CD4-positive, alpha-beta memory T cell (primary cell): ENCODE measurements at places on chromosomes 7 and 10. TPM values are rescaled to one million over a fixed set of nuclear protein-coding genes. Genes with fewer than 3 reads are reported as not detected.

GRCh38 chr7:87312215-87312865 is 33.1 kb upstream of the CROT start:
- H3K36me3 ChIP-seq, result no peaks in the 10 kb centered on the region
- H3K4me3 ChIP-seq, result no peak overlapping the region
- H3K27me3 ChIP-seq, result no peaks in the 10 kb centered on the region
- peaks cover 6% of the 10 kb centered on the region for H3K4me1 ChIP-seq

DNA sequence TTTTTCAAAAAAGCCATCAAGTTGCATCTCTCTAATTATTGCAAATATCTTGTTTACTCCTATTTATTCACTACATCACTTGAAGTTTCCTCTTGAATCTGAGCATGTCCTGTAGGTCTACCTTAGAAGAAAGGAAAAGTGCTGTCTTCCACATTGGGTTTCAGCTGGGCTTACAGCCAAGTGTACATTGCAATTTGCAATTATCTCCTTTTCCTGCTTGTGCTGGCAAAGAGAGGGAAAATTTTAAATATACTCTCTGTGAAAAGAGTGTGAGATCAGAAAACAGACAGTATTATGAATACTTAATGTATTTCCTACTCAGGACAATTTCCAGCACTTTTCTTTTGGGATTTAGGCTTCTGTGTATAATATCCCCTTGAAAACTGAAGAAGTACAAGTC is 839.7 kb downstream of the CNTNAP2 start:
- H3K4me3 ChIP-seq, result no peak overlapping the region
- no peaks in the 10 kb centered on the region for H3K36me3 ChIP-seq
- H3K4me1 ChIP-seq, result no peaks in the 10 kb centered on the region
- no peaks in the 10 kb centered on the region for H3K27me3 ChIP-seq

The GARS1 gene
- 101 TPM for total RNA-seq

DNA sequence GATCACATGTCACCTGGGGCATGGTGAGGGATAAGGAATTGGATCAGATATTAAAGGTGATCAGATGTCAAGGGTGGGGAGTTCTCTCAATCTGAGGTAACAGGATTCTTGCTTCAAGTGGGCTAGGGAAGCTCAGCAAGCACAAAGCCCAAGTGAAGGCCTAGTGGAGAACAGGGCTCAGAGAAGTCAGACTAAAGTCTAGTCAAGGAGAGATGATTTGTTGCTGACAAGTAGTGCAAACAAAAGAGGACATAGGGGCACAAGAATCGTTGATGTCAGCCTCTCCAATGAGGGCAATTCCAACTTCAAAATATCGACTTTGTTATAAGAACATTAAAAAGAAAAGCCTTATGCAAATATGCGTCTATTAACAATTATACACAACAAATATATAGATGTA is 852.8 kb upstream of the CELF2 start:
- no peaks in the 10 kb centered on the region for H3K36me3 ChIP-seq
- H3K4me1 ChIP-seq, result no peaks in the 10 kb centered on the region
- DNase-seq, result no peak
- no peaks in the 10 kb centered on the region for H3K27me3 ChIP-seq
- no peak overlapping the region for H3K27ac ChIP-seq

DNA sequence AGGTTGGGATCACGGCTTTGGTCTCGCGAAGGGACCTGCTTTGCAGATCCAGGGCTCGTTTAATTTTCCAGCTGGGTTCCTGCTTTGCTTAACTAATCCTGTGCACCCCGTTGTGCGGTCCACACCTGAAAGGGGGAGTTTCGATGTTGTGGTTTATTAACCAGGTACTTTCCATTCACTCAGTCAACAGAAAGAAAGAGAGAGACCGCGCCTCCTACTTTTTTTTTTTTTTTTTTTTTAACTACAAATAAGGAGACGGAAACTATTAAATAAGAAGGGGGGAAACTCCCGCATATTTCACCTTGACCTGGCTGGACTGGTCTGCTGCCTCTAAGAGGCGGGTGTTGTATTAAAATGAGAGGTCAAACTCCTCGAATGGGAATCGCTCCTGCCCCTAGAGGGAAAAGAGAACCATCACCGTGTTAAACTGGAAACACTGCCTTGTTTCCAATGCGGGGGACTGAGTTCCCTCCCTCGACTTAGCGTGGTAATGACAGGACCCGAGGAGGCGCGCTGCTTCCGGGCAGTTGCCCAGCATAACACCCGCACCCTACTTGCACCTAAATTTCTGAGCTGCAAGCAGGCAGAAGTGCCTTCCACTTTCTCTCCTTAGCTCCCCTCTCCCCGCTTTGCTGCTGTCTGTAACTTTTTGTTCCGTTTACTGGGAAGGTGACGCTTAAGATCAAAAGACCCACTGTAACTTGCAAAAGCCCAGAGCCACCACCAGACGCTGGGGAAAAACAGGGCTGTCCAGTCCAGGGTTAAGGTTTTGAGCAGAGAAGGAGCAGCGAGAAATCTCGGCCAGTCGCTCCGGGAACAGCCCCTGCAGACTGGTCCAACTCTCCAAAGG is 1.1 kb upstream of the ITGB8 start:
- no peak overlapping the region for H3K27ac ChIP-seq
- DNase-seq, result no peak
- H3K4me1 ChIP-seq, result peaks cover 21% of the 10 kb centered on the region
- H3K4me3 ChIP-seq, result no peak overlapping the region

The AZGP1 gene
- not detected for total RNA-seq

The AKR1C4 gene
- not detected for total RNA-seq

GRCh38 chr10:86836044-86836443 is 79.6 kb downstream of the BMPR1A start:
- H3K27ac ChIP-seq, result no peak overlapping the region
- H3K36me3 ChIP-seq, result no peaks in the 10 kb centered on the region
- no peak for DNase-seq
- no peak overlapping the region for H3K4me3 ChIP-seq
- no peaks in the 10 kb centered on the region for H3K27me3 ChIP-seq

- H3K36me3 ChIP-seq, result no peaks in the 10 kb centered on the region
- no peak for DNase-seq
- H3K27ac ChIP-seq, result no peak overlapping the region
- H3K4me3 ChIP-seq, result no peak overlapping the region
These were observed 880.2 kb upstream of the AUTS2 start for GRCh38 chr7:68718097-68718551.

DNA sequence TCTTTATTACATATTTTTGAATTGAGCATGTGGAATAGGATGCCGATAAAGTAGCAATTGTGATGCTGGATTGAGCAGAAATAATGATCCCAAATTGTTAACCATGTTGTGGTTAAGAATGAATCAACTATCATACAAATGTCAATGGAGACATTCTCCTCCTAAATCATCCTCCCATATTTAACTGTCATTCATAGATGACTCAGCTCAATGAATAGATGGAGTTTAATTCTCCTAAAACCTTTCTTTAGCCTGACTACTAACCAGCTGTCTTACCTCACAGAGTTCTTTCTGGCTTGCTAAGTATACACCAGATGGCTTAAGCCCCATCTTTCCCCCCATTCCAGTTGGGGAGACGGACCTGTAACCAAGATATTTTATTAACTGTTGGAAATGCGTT is 23.4 kb upstream of the NPS start:
- H3K27me3 ChIP-seq, result no peaks in the 10 kb centered on the region
- DNase-seq, result no peak
- H3K4me3 ChIP-seq, result no peak overlapping the region
- H3K36me3 ChIP-seq, result no peaks in the 10 kb centered on the region
- H3K27ac ChIP-seq, result no peak overlapping the region

The LSM8 gene
- total RNA-seq, result 59.0 TPM

GRCh38 chr7:22231141-22231540 is 125.8 kb downstream of the RAPGEF5 start:
- H3K4me3 ChIP-seq, result no peak overlapping the region
- no peak for DNase-seq
- no peaks in the 10 kb centered on the region for H3K36me3 ChIP-seq

The GPR15LG gene
- not detected for total RNA-seq

The ODAD2 gene
- 0.14 TPM for total RNA-seq

- no peak overlapping the region for H3K4me3 ChIP-seq
- no peaks in the 10 kb centered on the region for H3K27me3 ChIP-seq
- no peak for DNase-seq
These were observed 51.9 kb downstream of the NEURL1 start for GRCh38 chr10:103545366-103545765.

The SPDYE2B gene
- total RNA-seq, result not detected

The CCDC136 gene
- 20.4 TPM for total RNA-seq

DNA sequence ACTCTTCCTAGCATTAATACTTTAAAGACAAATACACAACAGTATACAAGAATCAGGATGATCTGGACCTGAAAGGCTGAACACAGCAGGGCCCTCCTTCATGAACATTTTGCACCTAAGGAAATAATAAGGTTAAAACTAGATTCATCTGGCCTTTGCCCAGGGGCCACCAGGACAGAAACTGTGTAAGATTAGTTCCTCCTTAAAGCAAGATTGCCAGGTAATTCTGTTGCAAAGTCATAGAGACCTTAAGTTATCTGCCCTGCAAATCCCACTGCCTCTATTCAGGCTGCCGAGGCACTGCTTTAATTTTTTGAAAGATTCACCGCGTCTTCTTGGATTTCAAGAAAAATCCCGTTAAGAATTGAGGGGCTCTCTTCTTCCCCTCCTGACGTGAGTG is 1.6 kb upstream of the KIAA1217 start:
- DNase-seq, result no peak
- no peak overlapping the region for H3K4me3 ChIP-seq
- H3K27me3 ChIP-seq, result peaks cover 9% of the 10 kb centered on the region
- H3K27ac ChIP-seq, result no peak overlapping the region
- no peaks in the 10 kb centered on the region for H3K4me1 ChIP-seq
- H3K36me3 ChIP-seq, result no peaks in the 10 kb centered on the region

GRCh38 chr10:29026802-29027580 is 261.9 kb upstream of the LYZL1 start:
- no peaks in the 10 kb centered on the region for H3K27me3 ChIP-seq
- H3K27ac ChIP-seq, result no peak overlapping the region
- H3K4me1 ChIP-seq, result no peaks in the 10 kb centered on the region
- H3K4me3 ChIP-seq, result no peak overlapping the region
- no peak for DNase-seq
- H3K36me3 ChIP-seq, result no peaks in the 10 kb centered on the region

The C10orf71 gene
- not detected for total RNA-seq

The TAX1BP1 gene
- total RNA-seq, result 111 TPM

The TCERG1L gene
- not detected for total RNA-seq

The PTPRN2 gene
- 1.8 TPM for total RNA-seq

The CFAP58 gene
- total RNA-seq, result not detected

DNA sequence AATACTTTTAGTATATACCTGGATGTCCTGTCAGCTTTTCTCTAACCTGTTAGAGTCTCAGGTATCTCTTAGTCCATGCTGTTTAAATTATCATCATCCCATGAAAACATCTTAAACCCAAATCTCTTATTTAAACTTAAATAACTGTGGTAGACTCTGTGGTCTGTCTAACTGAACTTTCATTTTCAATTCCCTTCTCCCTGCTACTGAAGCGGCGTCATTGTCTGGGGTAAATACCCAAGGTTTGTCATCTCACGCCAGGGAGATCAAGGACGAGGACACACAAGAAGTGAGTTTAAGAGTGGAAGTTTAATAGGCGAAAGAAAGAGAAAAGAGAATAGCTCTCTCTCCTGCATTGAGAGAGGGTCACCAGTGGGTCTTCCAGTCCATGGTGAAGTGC is 804.4 kb upstream of the CELF2 start:
- H3K27me3 ChIP-seq, result no peaks in the 10 kb centered on the region
- H3K27ac ChIP-seq, result no peak overlapping the region
- H3K4me3 ChIP-seq, result no peak overlapping the region
- no peak for DNase-seq

- no peak overlapping the region for H3K27ac ChIP-seq
- H3K4me1 ChIP-seq, result peaks cover 12% of the 10 kb centered on the region
- no peak for DNase-seq
These were observed 23.5 kb downstream of the AOC1 start for GRCh38 chr7:150875791-150876190.

DNA sequence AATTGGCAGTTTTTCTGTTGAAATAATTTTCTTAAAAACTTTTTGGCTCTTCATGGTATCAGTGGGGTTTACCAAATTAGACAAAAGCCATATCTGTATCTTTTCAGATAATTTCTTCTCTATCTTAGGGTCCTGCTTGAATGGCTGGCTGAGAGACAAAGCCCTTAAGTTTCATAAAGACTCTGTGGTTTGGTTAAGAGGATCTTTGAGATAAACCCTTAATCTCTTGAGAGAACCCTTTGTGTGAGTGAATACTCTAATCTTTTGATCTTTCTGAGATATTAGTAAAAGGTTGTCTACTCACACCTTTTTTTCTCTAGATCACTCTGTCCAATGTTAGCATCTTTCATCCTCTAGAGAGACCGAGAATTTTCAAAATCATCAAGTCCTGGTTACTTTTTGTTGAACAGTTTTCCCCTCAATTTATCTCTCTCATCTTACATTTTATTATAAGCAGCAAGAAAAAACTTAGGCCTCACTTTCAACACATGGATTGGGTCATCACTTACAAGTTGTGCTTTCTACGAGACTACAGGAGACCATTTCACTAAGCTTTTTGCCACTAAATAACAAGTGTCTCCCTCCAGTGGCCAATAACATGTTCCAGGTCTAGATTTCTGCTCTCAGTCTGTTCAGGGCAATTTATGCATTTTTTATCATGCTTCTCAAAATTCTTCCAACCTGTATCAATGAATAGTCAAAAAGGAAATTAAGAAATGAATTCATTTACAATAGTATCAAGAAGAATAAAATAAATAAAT is 28.4 kb downstream of the DNAJC9 start:
- H3K27ac ChIP-seq, result no peak overlapping the region
- peaks cover 8% of the 10 kb centered on the region for H3K36me3 ChIP-seq
- no peaks in the 10 kb centered on the region for H3K4me1 ChIP-seq
- DNase-seq, result no peak
- no peaks in the 10 kb centered on the region for H3K27me3 ChIP-seq

GRCh38 chr7:151676759-151677158 is 157.1 kb upstream of the RHEB start:
- H3K36me3 ChIP-seq, result no peaks in the 10 kb centered on the region
- no peak overlapping the region for H3K27ac ChIP-seq
- H3K4me1 ChIP-seq, result peaks cover 5% of the 10 kb centered on the region
- H3K27me3 ChIP-seq, result no peaks in the 10 kb centered on the region
- no peak overlapping the region for H3K4me3 ChIP-seq
- no peak for DNase-seq

- H3K27ac ChIP-seq, result no peak overlapping the region
- no peaks in the 10 kb centered on the region for H3K27me3 ChIP-seq
- H3K36me3 ChIP-seq, result no peaks in the 10 kb centered on the region
These were observed 47.3 kb downstream of the MYPN start for GRCh38 chr10:68156373-68157185.

The GTF2IRD1 gene
- total RNA-seq, result 8.8 TPM

The CCAR1 gene
- total RNA-seq, result 96.3 TPM

The NUP205 gene
- total RNA-seq, result 67.7 TPM

DNA sequence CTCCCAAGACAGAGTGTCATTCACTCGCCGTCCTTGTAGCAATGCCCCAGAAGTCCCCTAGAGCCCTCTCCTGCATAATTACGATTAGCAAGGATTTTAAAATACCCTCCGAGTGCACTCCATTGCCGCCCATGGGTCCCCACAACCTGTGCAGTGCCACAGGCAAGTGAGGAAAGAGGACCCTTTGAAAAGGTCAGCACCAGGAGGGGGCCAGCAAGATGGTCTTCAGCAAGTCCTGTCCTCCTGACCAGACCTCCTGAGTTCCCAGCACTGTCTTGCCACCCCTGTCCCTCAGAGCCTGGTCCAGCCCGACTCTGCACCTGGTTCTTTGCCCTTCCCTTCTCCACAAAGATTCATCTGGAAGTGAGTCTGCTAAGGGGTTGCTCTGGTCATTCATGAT is 32.1 kb downstream of the CLRN3 start:
- H3K4me1 ChIP-seq, result no peaks in the 10 kb centered on the region
- H3K27ac ChIP-seq, result no peak overlapping the region
- no peaks in the 10 kb centered on the region for H3K36me3 ChIP-seq
- DNase-seq, result no peak
- no peaks in the 10 kb centered on the region for H3K27me3 ChIP-seq

The PILRA gene
- total RNA-seq, result 5.7 TPM
